Daoy (cell line): ENCODE measurements at places on chromosomes 12 and 14.
A peak's percentile ranks its signal among the peaks of the same experiment; 100 is the strongest.

GRCh38 chr14:90851327-90852036, 35.3 kb upstream of the TTC7B start:
- DNase-seq: no peak

DNA sequence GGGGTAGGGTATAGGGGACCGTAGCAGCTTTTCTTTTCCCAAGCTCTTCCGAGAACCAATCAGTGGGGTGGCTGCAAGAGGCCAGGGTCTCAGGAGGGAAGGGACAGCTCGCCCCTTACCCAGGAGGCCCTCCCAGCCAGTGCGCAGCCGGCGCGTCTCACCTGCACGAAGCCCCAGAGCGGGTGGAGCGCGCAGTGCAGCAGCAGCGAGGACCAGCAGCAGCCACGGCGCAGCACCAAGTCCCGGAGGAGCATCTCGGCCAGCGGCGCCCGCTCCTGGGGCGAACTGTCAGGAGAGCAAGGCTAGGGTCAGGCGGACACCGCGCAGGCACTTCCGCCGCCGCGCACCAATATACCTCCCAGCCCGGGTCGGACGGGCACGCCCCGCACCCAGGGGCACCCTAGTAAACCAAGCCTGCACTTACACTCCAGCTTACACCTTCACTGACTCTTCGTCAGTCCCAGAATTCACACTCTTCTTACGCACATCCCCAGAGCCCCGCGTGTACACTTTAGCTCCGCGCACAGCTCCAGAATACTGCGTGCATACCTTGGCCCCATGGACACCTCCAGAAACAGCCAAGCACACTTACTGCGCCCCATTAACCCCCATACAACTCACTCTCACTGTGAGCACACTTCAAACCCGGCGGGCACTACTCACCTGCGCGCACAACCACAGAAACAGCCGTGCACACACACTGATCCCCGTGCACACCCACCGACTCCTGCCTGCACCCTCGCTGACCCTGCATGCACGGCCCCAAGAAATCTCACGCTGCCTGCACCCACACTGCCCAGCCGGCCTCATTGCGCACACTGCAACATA, 606 bp downstream of the PRIMA1 start:
- no peak for DNase-seq

- DNase-seq: no peak
These were observed 7.1 kb downstream of the P2RX4 start for GRCh38 chr12:121217063-121217462.

DNA sequence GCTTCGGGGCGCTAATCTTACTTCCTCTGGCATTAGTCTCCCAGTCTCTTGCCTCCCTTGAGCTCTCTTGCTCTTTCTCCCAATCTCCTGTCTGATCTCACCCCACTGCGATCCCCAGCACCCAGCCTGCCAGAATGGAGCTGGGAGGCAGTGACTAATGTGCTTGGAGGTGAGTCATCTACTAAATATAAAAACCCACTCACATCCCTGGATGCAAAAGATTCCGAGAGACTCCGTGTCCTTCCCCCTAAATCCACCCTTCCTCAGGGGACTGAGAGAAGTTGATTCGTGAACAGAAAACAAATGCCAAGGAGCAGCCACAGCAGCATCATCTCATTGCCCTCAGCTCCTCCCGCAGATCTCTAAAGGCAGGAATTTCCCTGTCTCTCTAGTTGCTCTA, 45.7 kb upstream of the KCNA5 start:
- peak; percentile 93 for DNase-seq

- no peak for DNase-seq
These were observed 15.2 kb upstream of the ACTR6 start for GRCh38 chr12:100185361-100185894.

- peak; percentile 43 for DNase-seq
These were observed 16.1 kb downstream of the TAMALIN start for GRCh38 chr12:52022841-52023181.

DNA sequence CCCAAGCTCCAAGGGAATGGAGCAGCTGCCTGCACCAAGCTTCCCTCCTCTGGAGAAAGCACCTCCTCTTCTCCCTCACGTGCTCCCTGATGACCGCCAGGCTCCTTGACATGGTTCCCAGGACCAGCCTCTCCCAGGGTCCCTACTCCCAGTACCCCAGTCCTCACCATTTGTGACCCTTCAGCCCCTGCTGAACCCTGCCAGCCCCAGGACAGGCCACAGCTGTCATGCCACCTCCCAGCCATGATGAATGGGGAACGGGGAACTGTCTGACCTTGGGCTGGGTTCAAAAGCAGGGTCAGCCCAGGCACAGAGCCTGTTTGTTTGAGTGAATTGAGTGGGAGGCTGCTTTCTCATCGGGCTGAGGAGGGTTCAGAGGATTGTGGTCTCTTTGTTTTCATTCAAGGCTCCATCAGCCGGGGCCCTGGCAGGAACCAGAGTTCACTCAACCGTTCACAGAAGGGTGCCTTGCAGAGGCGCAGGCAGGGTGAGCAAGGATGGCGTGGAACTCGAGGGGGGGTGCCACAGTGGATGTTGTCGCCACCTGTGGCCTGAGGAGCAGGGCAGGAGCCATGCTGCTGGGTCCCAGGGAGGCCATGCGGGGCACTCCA, 344.5 kb upstream of the SFSWAP start:
- DNase-seq: no peak
